ENCODE measurements at places on chromosomes 5 and 9. TPM values are rescaled to one million over a fixed set of nuclear protein-coding genes. Genes with fewer than 3 reads are reported as not detected.

The ASS1 gene
- 53.7 TPM for total RNA-seq

The SPINK4 gene
- total RNA-seq = not detected

The CDC25C gene
- 0.19 TPM for total RNA-seq

The RBM27 gene
- total RNA-seq = 16.1 TPM

The TMEM174 gene
- not detected for total RNA-seq

The QRFP gene
- total RNA-seq = not detected

The PCDHB11 gene
- 1.9 TPM for total RNA-seq

The AFAP1L1 gene
- total RNA-seq = 55.2 TPM

All from cardiac septum (tissue), 1 donor.